ENCODE measurements at places on chromosomes 16 and 17.

DNA sequence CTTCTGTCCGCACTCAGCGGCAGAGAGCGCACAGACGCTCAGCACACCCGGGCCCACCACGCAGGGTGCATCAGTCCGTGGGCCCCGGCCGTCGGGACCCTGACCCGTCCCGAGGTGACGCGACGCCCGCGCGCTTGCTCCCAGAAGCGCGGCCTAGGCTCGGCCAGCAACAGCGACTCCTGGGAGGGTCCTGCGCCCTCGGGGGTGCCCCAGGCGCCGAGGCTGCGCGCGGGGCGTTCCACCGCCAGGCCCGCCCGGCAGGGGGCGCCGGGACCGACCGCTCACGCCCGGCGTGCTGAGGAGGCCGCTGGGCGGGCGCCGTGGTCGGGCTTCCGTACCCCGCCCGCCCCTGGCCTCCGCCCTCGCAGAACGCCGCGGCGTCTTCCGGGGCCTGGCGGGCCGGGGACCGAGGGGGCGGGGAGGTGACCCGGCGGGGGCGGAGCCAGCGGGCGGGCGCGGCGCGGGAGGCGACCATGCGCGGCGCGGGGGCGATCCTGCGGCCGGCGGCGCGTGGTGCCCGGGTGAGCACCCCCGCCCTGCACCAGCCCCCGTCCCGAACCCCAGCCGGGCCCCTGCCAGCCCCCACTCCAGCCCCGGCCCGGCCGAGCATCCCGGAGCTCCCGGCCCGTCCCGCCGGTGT is at the start of gene CISD3:
Gene CISD3 (plus strand): TSS at position 456 of the 640 bp plus-strand sequence. CDS start 18 bp downstream, at position 474.
- DNase-seq = no peak

GRCh38 chr16:65225488-65225887 is 103.6 kb upstream of the CDH11 start:
- DNase-seq = no peak

DNA sequence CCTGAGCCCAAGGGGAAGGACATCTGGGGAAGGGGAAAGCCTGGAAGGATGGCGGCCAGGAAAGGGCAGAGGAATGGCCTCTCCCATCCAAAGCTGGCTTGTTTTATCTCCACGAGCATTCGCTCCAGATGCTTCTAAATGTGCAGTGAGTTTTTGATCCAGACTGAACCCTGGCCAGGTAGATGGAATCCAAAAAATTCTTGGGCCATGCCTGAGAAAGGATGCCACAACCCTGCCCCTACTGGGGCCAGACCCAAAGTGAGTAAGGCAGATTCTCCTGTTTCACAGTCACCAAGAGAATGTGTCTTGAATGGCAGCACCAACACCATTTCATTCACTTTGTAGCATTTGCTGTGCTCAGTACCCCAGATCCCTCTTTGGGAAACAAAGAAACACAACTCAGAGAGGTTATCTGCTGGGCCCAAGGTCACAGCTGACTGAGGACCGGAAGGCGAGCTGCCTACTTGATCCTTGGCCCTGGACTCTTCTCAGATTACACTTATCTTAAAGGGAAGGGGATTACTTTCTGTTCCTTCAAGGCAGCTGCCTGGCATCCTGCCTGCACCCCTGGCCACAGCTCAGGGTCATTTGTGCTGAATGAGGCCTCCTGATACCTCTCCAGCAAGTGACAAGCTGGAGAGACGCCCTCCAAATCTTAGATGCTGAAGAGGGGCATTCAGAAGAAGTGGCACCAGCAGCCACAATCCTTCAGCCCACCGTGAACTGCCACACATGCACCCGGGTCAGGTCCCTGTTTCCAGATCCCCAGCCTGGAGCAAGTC is 3.6 kb downstream of the LRRC75A start:
- DNase-seq = no peak

- no peak for DNase-seq
Measured at GRCh38 chr17:78343543-78344201, 16.2 kb downstream of the SOCS3 start.

DNA sequence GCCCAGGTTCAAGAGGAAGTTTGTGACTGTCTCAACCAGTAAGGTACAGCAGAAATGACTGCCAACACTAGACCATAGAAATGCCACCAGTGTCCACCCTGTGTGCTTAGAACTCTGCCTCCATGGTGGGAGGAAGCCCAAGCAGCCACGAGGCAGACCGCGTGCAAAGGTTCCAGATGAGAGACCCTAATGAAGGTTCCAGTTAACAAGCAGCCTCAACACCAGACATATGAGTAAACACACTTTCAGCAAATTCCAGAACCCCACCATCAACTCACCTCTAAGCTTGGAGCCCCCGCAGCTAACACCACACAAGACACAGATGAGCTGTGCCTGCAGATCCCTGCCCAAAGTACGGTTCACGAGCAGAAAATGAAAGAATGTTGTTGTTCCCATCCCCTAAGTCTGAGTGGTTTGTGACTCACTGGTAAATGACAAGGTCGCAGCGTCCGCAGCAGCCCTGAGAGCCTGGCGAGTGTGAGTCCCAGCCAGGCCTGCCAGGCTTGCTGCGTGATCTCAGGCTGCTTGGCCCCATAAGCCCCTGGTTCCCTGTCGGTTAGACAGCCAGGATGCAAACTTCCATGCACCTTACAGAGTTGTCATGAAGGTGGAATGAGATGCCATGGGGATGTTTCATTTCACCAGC is 193.7 kb downstream of the C16orf95 start:
- DNase-seq = no peak

GRCh38 chr17:34886831-34887230 is 74.4 kb downstream of the CCT6B start:
- no peak for DNase-seq

- DNase-seq = no peak
Measured at GRCh38 chr17:30218799-30219198, 16.7 kb downstream of the SLC6A4 start.

DNA sequence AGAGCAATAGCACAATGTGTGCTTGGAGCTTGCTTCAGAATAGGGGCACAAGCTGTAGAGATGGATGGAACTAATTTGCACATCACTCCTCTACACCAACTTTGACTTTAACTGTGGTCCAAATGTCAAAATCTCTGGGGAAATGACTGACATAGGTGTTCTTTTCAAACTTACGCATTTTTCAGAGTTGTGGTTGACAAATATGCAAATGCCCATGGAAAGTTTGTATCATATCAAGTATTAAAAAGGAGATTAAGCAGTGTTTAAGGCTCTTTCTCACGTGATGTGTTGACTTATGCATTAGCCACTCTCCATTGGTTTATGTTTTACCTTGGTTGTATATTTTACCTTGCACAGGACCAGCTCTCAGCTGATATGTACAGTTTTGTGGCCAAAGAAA is 77.1 kb downstream of the ELAC2 start:
- no peak for DNase-seq

DNA sequence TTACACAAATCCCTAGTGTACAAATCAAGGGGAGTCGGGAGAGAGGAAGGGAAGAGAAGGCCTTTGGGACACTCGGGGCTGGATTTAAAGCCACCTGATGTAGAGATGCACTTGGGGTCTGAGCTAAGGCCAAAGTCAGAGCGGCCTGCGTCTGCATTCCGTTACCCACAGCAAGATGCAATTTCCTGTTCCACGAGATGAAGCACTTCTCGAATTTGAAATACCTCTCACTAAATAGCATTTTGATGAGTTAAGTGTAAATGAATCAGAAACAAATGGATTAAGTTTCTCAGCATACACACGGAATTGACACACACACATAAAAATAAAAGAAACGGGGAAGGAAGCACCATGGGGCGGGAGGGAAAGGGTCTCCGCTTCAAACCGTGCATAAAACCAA is 386.0 kb downstream of the SOX9 start:
- no peak for DNase-seq

GRCh38 chr17:65228734-65229620 is 91.8 kb downstream of the RGS9 start:
- peak; percentile 98 for DNase-seq

- no peak for DNase-seq
Measured at GRCh38 chr16:68446681-68447652, 1.3 kb downstream of the SMPD3 start.

GRCh38 chr17:17636272-17636885 is 44.9 kb upstream of the PEMT start:
- DNase-seq = peak; percentile 14

DNA sequence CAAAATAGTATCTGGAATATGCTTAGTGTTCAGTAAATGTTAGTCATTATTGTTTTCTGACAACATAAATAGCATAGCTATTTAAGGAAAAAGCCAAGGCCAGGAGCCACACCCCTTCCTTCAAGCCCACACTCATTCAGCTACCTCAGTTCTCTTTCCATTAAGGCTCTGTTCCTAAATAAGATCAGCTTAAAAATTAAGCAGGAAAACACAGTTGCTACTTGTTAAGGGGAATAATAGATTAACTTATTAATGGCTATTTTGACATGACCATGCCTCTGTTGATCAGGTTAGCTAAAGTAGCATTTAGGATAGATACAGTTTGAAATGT is 158.1 kb downstream of the CHD9 start:
- no peak for DNase-seq

DNA sequence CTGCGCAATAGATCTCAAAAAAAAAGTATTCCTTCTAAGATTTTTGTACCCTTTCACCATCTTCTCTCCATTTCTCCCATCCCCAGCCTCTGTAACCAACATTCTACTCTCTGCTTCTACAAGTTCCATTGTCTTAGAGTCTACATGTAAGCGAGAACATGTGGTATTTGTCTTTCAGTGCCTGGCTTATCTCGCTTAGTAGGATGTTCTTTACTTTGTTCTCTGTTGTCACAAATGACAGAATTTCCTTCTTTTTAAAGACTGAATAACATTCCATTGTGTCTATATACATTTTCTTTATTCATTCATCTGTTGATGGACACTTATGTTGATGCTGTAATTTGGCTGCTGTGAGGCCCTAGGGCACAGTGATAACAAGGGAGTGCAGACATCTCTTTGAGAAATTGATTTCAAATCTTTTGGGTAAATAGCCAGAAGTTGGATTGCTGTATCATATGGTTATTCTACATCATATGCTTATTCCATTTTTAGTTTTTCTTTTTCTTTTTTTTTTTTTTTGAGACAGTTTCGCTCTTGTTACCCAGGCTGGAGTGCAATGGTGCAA is 37.7 kb upstream of the MYH10 start:
- no peak for DNase-seq

DNA sequence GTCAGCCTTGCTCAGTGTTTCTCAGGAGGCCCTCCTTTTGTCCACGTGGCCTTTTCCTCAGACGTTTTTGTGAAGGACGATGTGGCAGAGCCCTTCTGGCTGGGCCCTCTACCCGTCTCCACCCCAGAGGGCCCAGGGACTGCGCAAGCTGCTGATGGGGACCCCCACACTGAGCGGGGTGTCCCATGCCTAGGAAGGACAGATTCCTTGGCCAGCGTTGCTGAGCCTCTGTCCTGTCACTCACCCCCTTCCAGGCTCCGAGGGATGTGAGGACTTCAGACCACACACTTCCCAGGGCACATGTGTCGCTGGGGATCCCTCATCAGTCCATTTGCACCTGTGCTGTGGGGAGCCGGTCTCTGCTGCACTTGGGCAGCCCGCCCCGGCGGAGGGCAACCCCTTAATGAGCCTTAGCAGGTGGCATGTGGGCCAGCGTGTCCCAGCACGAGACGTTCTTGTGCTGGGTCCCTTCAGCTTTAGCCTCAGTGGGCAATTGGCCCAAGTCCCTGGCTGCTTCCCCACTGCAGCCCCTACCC is 48.3 kb downstream of the NT5M start:
- DNase-seq = no peak

DNA sequence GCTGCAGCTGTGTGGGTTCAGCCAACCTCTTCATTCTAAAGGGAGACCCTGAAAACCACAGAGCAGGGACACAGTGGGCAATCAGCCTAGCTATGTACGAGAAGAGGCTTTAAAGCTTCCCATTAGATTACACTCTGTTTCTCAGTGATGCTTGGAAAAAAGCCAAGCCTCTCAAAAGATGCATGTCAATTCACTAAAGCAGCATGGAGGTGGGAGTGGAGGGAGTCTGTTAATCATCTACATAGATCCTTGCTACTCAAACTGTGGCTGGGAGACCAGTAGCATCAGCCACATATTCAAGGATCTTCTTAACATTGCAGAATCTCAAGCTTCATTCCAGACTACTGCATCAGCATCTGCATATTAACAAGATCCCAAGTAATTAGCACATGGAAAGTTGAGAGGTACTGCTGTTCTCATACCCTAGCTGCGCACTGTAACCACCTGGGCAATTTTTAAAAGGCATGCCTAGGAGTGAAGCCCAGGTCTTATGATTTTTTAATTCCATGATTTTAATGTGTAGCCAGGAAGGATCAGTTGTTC is 305.9 kb downstream of the PMP22 start:
- DNase-seq = no peak

GRCh38 chr16:15960124-15960971 is 10.9 kb downstream of the ABCC1 start:
- DNase-seq = no peak

DNA sequence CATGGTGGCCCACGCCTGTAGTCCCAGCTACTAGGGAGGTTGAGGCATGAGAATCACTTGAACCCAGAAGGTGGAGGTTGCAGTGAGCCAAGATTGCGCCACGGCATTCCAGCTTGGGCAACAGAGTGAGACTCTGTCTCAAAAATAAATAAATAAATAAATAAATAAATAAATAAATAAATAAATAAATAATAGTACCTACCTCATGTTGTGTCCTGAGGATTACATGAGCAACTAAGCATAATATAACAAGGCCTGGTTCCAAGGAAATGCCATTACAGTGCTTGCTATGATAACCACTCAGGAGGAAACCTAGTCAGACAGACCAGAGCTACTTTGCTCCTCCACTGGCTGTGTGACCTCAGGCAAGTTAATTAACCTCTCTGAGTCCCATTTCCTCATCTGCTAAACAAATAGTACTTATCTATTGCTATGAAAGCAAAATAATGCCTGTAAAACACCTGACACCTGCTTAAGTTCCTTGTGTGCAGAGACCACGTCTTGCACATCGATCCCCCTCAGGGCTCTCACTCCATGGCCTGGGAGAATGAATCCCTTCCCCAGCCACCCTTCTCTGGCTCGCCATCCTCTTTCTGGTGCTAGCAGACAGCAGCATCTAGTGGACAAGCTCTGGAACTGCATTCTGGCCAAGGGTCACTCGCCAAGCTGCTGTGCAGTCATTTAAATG is 7.5 kb downstream of the EPOP start:
- peak; percentile 15 for DNase-seq

- DNase-seq = no peak
Measured at GRCh38 chr16:66524601-66525164, 25.2 kb downstream of the TK2 start.

- DNase-seq = peak; percentile 27
Measured at GRCh38 chr16:27432558-27432957, 30.6 kb downstream of the IL21R start.

GRCh38 chr16:56520251-56520577 is 390 bp upstream of the BBS2 start:
- DNase-seq = no peak

GRCh38 chr16:10067835-10068234 is 114.4 kb downstream of the GRIN2A start:
- DNase-seq = no peak

GRCh38 chr16:64317601-64318000 is 804.3 kb downstream of the CDH11 start:
- DNase-seq = no peak

GRCh38 chr16:31333686-31334649 is 21.0 kb upstream of the ITGAX start:
- DNase-seq = peak; percentile 11

Measured in retinal pigment epithelial cell (primary cell).